Fibroblast of lung (primary cell): ENCODE measurements at places on chromosomes 2 and 18. TPM values are rescaled to one million over a fixed set of nuclear protein-coding genes. Genes with fewer than 3 reads are reported as not detected.

Gene DSG4
- total RNA-seq, result not detected in 2 replicates

Gene HK2
- total RNA-seq, result 13.1 and 19.3 TPM in 2 replicates

Gene IL36RN
- not detected in 2 replicates for total RNA-seq

Gene SRD5A2
- total RNA-seq, result not detected in 2 replicates

Gene GALR1
- total RNA-seq, result not detected in 2 replicates

Gene COLEC12
- 24.8 and 60.6 TPM in 2 replicates for total RNA-seq

Gene HJURP
- total RNA-seq, result 0.26 and 5.8 TPM in 2 replicates

Gene C1QL2
- total RNA-seq, result not detected in 2 replicates

Gene PLB1
- 1.3 and 1.8 TPM in 2 replicates for total RNA-seq

Gene FBXO48
- total RNA-seq, result 0.26 and 0.33 TPM in 2 replicates

Gene LYPD6
- under 0.01 and 0.17 TPM in 2 replicates for total RNA-seq

Gene FEV
- not detected in 2 replicates for total RNA-seq

Gene NEU2
- total RNA-seq, result not detected in 2 replicates

Gene MTHFD2
- total RNA-seq, result 325 and 334 TPM in 2 replicates

Gene FOXI3
- not detected in 2 replicates for total RNA-seq

Gene TDRD15
- total RNA-seq, result not detected in 2 replicates

Gene STK17B
- 17.2 and 43.1 TPM in 2 replicates for total RNA-seq

Gene MC4R
- total RNA-seq, result not detected in 2 replicates

Gene GALNT3
- total RNA-seq, result 0.26 and 0.66 TPM in 2 replicates

Gene SNORC
- total RNA-seq, result 0.77 and 0.83 TPM in 2 replicates

Gene GKN2
- not detected in 2 replicates for total RNA-seq

Gene SEMA4C
- total RNA-seq, result 17.5 and 19.8 TPM in 2 replicates

Gene SLC35F6
- total RNA-seq, result 61.4 and 65.5 TPM in 2 replicates

Gene CD207
- not detected in 2 replicates for total RNA-seq
